IPS DF 19.7 (cell line): ENCODE measurements at places on chromosomes 1 and 21.

GRCh38 chr1:110012100-110012780, 22.2 kb upstream of the STRIP1 start:
- DNase-seq = no peak

DNA sequence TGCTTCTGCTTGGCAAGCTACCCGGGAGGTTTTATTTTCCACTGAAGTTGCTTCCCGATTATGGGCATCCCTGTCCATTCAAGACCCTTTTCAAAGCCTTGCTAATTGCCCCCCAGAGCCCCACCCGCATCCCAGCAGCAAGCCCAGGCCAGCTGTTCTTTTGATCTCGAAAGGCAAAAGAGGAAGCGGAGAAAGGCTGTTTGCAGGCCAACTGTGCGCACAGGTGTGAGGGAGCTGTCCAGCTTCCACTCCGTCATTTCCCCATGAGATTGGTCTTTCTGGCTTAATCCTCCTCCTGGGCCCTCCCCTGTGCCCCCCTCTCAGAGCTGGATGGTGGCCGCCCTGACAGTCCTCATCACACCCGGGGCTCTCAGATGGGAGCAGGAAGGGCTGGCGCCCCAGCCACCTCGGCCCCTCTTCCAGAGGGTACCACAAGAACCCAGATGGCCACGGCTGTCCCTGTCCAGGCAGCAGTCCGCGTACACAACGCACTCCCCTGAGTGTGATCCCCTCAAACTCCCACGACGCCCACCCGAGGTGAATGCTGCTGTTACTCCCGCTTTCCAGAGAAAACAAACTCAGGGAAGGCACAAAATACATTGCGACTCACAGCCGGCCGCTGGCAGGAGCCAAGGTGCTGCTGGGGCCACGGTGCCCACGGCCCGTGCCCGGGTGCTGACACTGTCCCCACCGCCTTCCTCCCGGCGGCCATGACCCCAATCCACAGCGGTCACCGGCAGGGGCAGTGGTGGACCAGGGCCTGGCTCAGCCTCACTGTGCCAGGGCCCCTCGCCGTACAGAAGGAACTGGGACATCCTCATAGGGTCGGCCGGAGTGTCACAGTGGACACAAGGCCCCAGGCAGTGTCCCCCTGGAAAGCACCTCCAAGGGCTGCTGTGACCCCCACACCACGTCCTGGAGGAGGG, 121.9 kb downstream of the CRYAA start:
- DNase-seq = no peak

GRCh38 chr1:12040457-12041051, 21.3 kb downstream of the MIIP start:
- DNase-seq = no peak

GRCh38 chr1:205365945-205366463, 9.3 kb upstream of the KLHDC8A start:
- DNase-seq = no peak

DNA sequence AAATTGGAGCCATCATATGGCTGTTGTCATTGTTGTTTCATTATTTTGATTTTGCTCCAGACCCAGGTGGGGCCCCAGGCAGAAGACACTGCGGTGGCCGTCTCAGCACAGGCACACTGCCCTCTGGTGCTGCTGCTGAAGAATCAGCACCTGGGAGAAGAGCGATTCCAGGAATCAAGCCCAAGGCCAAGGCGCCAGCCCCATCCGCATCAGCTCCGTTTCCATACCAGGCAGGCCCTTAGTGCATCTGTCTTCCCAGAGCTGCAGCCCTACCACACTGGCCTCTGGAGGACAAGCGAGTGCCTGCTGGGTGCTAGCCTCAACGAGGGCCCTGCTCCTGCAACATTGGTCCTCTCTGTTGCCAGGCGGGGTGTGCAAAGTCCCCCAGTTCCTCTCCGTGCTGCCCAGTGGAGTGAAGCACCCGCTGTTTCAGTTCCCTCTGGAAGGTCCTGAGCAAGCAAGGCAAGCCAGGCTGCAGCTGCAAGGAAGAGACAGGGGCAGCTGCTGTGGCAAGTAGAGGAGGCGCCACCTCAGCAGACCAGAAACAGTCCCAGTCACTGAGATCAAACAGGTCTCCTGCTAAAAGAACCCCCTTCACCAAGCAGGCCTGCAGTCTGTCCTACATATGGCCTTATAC, 5.2 kb downstream of the GRIK3 start:
- DNase-seq = no peak

DNA sequence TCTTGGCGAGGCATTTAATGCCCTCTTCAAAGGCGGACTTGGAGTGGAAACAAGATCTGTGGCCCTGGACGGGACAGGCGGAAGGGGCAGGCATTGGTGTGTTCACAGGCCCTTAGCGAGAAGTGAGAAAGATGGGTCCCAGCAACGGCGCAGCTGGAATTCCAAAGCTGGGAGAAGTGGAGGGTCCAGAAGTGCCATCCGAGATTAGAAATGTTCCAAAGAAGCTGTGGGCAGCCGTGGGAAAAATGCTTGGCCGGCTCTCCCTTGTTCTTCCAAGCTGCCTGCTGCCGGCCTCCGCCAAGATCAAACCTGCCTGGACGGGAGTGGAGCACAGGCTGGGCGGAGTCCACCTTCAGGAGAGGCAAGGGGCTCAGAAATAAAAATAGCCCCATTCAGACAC, 69.4 kb upstream of the ACTRT2 start:
- no peak for DNase-seq

DNA sequence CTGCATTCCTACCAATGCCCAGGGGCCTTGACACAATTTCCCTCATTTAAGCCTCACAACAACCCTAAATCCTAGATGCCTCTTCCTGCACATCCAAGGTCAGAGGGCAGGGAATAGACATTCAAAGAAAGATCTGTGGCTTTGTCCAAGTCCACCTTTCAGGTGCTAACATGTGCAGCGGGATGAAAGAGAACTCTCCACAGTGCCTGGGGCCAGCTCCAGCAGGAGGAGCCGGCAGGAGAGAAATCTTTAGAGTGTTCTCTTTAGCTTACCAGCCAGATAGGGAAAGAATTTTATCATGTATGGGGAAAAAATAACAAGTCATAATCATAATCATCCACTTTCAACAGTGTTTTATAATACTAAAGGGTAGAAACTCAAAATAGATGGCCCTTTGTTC, 319.7 kb downstream of the MATN1 start:
- DNase-seq = no peak

DNA sequence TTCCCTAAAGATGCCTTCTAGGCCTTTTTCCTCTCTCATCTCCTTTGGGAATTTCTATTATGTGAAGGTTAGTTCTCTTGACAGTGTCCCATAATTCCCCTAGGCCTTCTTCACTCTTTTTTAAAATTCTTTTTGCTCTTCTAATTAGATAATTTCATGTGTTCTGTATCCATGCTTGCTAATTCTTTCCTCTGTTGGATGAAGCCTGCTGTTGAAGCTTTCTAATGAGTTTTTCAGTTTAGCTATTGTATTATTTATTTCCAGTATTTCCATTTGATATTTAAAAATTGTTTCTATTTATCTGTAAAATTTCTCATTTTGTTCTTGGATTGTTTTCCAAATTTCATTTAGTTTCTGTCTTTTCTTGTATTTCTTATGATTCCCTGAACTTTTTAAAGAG, 28.5 kb upstream of the FAM163A start:
- no peak for DNase-seq

DNA sequence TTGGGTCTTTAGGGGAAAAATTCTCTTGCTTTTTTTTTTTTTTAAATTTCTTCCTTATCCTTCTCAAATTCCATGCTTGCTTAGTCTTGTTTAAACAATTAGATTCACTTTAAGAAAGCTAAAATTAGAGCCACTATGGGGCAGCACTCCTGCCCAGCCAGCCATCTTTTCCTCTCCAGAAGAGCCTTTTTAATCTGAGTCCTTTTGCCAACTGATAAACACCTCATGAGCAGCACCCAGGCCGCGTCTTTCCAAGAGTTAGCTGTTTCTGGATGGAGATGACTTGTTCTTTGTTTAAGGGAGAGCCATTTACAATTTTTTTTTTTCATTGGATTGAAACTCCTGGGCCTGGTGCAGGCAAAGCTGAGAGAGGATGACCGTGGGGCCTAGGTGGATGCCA, 53.3 kb upstream of the TSPAN2 start:
- no peak for DNase-seq

- no peak for DNase-seq
Measured at GRCh38 chr1:231991231-231991630, 364.6 kb downstream of the DISC1 start.

DNA sequence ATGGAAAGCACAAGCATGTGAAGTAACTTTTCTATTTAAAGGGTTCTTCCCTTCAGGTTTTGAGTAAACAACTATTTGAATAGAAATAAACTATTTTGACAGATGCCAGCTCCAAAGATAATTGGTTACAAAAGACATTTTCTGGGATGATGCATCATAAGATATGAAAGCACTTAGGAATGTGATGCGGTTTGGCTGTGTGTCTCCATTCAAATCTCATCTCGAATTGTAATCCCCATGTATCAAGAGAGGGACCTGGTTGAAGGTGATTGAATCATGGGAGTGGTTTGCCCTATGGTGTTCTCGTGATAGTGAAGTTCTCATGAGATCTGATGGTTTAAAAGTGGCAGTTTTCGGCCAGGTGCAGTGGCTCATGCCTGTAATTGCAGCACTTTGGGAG, 6.4 kb downstream of the DISP1 start:
- no peak for DNase-seq

- DNase-seq = no peak
Measured at GRCh38 chr1:185627171-185627570, 107.0 kb upstream of the HMCN1 start.

GRCh38 chr21:44702111-44702972, 5.4 kb downstream of the KRTAP10-12 start:
- DNase-seq = no peak

GRCh38 chr1:60031146-60031545, 42.4 kb downstream of the C1orf87 start:
- no peak for DNase-seq

DNA sequence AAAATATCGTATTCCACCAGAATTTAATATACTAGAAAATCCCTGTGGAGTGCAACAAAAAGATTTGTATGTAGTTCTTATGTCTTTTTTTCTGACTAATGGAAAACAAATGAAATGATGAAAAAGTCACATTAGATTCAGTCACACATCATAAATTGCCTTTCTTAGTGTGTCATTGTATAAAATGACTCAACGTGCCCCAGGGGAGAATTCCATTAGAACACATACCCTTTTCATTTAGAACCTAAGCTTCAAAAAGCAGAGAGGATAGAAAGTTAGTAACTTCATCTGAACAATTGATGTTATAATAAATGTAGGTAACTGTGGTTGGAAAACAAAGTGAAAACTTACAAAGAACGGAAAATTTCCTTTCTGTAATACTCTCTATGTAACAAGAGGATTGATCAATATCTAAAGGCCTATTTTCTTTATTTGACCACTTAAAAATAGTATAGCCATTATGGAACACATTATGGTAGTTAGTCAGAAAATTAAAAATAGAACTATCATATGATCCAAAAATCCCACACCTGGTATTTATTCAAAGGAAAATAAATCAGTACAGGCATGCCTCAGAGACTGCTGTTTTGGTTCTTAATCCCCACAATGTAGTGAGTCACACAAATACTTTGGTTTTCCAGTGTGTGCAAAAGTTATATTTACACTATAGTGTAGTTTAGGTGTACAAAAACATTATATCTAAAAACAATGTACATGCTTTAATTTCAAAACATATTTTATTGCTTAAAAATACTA, 1016.1 kb downstream of the KCNT2 start:
- DNase-seq = no peak
